ENCODE measurements at places on chromosomes 11 and 22. TPM values are rescaled to one million over a fixed set of nuclear protein-coding genes. Genes with fewer than 3 reads are reported as not detected.

BIK gene
- 19.0 TPM for total RNA-seq

TAGLN gene
- total RNA-seq: 2,517 TPM

CST6 gene
- total RNA-seq: 1.0 TPM

NRGN gene
- 6.1 TPM for total RNA-seq

KRTAP5-11 gene
- not detected for total RNA-seq

TRIM49C gene
- not detected for total RNA-seq

DERL3 gene
- 6.2 TPM for total RNA-seq

PARVG gene
- 23.3 TPM for total RNA-seq

VPREB1 gene
- total RNA-seq: not detected

DGCR6 gene
- total RNA-seq: 1.5 TPM

DGAT2 gene
- total RNA-seq: 5.8 TPM

KCNC1 gene
- not detected for total RNA-seq

ZDHHC5 gene
- 60.7 TPM for total RNA-seq

SUSD2 gene
- total RNA-seq: 2.0 TPM

BTG4 gene
- not detected for total RNA-seq

PRSS23 gene
- total RNA-seq: 178 TPM

OR5T1 gene
- not detected for total RNA-seq

UPB1 gene
- total RNA-seq: 0.83 TPM

KCNJ4 gene
- total RNA-seq: not detected

C11orf65 gene
- total RNA-seq: 0.58 TPM
